Activated T-helper 1 cell treated with anti-CD3 and anti-CD28 coated beads, Interleukin-2, amount 50 U/mL, for 16 hours (primary cell): ENCODE measurements at places on chromosomes 4 and X.

GRCh38 chrX:54494166-54494988, 1.7 kb downstream of the FGD1 start:
- DNase-seq = no peak

GRCh38 chr4:176054942-176055341, 10.7 kb upstream of the WDR17 start:
- DNase-seq = no peak

DNA sequence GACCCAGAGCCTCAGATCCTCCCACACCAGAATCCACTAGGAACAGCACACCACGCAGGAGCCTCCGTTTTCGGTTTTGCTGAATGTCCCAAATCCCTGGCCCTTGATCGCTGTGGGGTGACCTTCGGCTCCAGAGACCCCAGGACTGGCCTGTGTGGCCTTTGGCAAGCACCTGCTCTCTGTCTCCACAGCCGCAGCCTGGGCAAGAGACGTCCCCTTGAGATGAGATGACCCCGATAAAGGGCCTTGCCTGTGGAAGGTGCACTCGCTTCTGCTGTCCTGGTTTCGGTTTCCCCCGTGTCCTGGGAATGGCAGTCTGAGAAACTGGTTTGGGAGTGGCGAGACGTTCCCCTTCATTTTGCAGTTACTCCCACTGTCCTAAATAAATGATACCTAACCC, 9.6 kb downstream of the PSAPL1 start:
- peak; percentile 1 for DNase-seq

DNA sequence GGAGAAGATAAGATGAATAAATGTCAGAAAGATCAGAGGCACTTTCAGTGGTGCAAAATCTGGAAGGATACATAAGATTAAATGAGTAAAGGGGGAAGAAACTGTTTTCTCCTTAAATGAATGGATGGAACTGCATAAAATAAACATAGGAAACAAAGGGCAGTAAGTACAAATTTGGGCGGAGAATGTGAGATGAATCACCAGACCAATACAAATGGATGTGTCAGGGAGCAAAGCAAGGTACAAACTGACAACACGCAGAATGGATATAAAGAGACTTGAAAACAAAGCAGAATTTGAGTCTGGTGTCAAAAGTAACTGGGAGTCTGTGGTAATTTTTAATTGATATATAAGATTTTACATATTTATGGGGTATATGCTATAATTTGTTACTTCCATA, 175.3 kb upstream of the PCDH18 start:
- DNase-seq = no peak

- no peak for DNase-seq
Measured at GRCh38 chr4:33709247-33709646, 2535.1 kb downstream of the ARAP2 start.

- no peak for DNase-seq
Measured at GRCh38 chr4:53786632-53787031, 195.3 kb upstream of the LNX1 start.

- no peak for DNase-seq
Measured at GRCh38 chr4:79650794-79651431, 242.9 kb upstream of the GK2 start.

GRCh38 chr4:184382189-184382846, 92.0 kb downstream of the IRF2 start:
- DNase-seq = no peak

GRCh38 chrX:103918050-103918449, 44.4 kb upstream of the TMSB15B start:
- DNase-seq = no peak

- no peak for DNase-seq
Measured at GRCh38 chr4:53638919-53639318, 47.6 kb upstream of the LNX1 start.

DNA sequence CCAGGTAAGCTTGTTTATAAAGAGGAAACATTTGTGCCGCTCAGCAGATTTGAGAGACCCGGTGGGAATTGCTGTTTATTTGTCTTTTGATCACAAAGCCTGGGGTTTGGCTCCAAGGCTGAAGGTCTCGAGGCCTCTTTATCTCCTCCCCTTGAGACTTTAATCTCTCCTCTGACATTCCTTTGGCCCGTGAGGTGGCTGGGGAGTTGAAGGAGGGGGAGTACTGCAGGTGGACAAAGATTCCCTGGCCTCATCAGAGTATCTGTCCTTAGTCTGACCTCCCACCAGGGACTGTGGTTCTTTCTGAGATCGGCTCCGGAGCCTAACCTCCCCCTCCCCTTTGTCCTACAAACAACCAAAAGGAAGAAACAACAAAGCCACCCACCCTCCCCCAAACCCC, 216.5 kb downstream of the MID1IP1 start:
- DNase-seq = no peak

DNA sequence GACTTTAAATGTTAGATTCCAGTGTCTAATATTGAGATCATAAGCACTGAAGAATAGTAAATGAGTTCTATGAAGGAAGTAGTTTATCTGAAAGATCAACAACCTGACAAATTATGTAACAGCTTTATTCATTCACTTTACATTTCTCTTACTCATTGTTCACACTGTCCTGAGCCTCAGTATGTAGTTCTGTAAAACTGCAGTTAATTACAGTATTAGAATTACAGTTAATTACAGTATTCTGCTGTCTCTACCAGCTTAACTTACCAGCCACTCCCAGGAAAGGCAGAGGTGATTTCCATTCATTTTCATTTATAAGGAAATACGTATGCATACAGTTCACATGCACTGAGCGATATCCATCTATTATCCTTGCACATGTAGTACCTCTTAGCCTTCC, 32.7 kb downstream of the NFKB1 start:
- DNase-seq = no peak

GRCh38 chr4:4880492-4880891, 21.0 kb downstream of the MSX1 start:
- no peak for DNase-seq

GRCh38 chr4:8846826-8847225, 24.8 kb downstream of the HMX1 start:
- no peak for DNase-seq

DNA sequence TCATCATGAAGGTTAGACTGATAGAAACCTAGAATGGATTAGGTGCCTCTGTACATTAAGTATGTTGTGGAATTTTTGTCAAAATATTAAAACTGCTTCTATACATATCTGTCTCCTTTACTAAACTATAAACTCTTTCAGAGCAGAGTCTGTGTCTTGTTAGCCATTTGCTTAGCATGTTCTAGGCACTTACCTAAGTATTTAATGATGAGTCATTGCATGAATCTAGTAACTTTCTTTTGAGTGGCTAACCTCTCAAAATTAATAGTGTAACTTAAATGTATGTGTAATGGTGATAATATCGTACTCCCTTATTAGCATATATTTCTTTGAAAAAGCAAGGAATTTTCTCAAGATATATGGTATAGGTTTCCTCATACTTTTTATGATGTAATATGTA, 57.8 kb downstream of the RAP1GDS1 start:
- no peak for DNase-seq

DNA sequence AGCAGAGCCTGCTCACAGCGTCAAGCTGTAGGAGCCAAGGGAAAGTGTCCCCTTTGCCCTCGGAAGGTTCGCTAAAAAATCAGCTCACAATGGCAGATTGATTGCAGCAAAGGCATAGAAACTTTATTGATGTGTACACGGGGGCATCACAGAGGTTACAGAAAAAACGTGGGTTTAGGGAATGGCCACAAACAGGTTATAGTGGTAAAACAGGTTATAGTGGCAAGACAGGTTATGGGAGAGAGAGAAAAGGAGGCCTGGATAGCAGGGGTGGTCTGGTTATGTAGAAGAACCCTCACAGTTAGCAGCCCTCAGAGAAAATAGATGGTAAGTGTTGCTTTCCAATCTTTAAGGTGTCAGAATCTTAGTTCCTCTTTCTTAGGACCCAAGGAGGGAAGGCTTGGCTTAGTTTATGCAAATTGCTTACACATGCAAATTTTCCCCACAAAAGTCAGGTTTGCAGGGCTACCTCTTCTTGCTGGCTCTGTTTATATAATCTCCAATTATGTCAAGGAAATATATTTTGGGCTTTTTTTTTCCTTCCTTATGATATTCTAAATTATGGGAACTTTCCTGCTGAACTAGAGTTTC, 113.7 kb downstream of the BMP15 start:
- DNase-seq = no peak

DNA sequence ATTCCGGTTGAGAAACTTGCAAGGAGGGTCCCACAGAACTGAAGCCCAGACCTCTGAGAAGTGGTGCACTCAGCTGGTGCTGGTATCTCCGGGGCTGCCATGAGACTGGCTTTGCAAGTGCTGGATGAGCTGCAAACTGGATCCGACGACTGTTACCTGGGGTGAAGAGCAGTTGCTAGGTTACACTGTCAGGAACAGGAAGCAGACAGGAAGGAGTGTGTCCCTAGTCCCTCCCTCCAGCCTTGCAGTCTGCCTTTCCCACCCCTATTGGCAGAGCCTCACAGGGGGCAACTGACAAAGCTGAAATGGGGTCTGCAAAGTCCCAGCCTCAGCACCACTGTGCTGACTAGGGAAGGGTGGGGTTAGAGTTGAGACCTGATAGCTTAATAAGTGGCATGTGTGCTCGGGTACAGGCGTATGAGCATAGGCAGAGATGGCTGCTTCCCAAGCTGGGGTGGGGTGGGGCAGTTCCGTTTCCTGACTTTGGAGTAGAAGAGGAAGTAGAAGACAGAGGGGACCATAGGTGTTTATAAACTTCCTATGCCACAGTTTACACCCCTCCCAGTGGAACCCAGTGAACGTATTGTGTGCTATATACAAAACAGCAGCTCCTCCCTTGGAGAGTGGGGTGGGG, 18.0 kb downstream of the PPEF1 start:
- no peak for DNase-seq

- no peak for DNase-seq
Measured at GRCh38 chr4:81635739-81636138, 164.0 kb upstream of the RASGEF1B start.

GRCh38 chr4:123232439-123232838, 164.2 kb upstream of the SPRY1 start:
- no peak for DNase-seq

- DNase-seq = no peak
Measured at GRCh38 chr4:15912961-15913630, 25.4 kb downstream of the FGFBP1 start.

- no peak for DNase-seq
Measured at GRCh38 chr4:8152865-8153257, 5.8 kb downstream of the ABLIM2 start.

DNA sequence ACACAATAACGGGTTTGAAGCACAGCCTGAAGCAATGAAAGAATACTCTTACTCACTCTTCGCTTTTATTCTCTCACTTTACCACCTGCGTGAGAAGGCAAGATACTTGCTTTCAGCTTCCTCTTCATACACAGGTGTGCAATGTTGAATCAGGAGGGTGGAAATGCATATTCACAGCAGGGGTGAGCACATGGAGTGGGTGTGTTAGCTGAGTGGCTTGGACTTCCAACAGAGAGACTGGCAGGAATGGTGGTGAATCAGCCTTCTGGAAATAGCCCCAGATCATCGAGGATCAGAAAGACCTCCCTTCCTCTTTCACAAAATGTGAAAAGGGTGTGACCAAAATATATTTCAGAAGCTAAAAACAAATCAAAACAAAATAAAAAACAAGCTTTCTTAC, 521.2 kb downstream of the STIM2 start:
- DNase-seq = no peak

DNA sequence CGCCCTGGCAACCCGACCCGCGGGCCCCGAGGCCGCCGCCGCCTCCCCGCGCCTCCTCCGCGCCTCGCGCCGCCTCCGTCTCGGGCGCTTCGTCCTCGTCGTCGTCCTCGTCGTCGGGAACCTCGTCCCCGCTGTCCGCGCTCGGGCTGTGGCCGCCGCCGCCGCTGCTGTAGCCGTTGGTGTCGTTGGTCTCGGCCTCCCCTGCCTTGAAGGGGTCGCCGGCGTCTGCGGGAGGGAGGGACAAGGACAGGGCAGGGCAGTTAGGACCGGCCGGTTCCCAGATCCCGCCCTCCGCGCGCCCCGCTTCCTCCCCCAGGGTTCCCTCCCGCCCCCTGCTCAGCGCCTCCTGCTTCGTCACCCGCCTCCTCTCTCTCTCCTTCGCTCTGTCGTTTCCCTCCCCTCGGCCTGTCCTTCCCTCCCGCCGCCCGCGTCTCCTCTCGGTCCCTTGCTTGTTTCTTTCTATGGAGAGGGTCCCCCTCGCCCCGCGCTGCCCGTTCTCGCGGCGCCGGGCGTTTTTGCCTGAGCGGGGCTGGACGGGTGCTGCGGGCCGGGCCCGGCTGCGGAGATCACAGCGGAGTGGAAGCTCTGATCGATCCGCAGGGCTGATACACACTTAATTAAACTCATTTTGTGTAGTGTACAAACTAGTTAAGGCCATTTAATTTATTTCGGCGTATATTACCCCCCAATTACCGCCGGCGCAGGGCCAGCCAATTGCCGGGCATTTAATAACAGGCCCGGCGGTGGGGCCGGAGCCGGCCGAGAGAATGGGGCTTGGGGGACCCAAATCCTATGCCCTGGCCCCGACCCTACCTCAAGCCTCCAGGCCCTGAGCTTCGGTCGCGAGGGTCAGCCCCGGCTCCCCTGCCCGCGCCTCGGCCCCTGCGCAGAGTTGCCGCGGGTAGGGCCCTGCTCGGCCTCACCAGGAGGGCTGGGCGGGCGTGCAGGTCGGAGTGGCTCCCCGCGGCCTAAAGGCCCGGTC, 2.4 kb downstream of the NKX1-1 start:
- DNase-seq = no peak

DNA sequence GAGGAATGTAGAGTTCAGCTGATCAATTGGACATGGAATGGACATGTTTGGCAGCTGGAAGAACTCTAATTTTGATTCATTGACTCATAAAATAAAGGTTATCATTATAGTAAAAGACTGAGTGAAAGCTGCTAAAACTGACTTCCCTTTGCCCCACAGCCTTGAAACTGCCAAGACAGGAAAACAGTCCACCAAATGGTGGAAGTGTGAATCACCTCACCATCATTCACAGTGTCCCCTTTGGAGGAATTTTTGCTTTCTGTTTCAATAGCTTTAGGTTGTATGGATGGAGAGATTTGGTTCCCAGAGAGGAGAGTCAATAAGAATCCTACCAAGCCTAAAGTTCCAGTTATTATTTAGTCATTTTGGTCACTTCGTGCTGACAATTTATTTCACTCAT, 20.8 kb upstream of the FREM3 start:
- no peak for DNase-seq

GRCh38 chr4:144611850-144612249, 34.1 kb upstream of the HHIP start:
- DNase-seq = no peak

GRCh38 chr4:149605601-149606378, 209.9 kb downstream of the IQCM start:
- no peak for DNase-seq
